ENCODE measurements at places on chromosomes 5 and 9.

- no peaks in the 10 kb centered on the region for H3K4me1 ChIP-seq
- peak overlapping the region; percentile 89 for H3K27ac ChIP-seq
- DNase-seq = peak; percentile 21
- H3K27me3 ChIP-seq = no peaks in the 10 kb centered on the region
- H3K4me3 ChIP-seq = peak overlapping the region; percentile 93
Measured at GRCh38 chr9:75891771-75892215, 1.3 kb downstream of the PCSK5 start.

DNA sequence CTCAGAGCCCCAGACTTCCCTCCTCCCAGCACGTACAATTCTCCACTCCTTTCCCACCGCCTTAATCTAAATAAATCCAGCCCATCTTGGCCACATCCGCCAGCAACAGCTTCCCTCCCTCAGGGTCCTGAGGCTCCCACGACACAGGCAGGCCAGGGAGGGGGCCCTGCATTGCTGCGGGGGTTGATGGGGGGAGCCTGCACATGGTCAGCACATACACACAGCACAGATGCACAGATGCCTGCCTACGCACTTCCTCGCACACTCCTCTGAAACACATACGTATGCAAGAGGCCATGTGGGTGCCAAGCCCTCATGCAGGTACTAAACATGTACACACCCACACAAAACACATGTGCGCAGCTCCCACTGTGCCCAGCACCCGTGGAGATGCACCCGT, 14.8 kb downstream of the PDGFRB start:
- no peak for DNase-seq
- peak overlapping the region; percentile 99 for H3K27ac ChIP-seq
- H3K4me1 ChIP-seq = peaks cover 66% of the 10 kb centered on the region
- H3K4me3 ChIP-seq = no peak overlapping the region
- H3K36me3 ChIP-seq = no peaks in the 10 kb centered on the region
- no peaks in the 10 kb centered on the region for H3K27me3 ChIP-seq

GRCh38 chr9:13284011-13284410, 4.5 kb upstream of the MPDZ start:
- H3K4me1 ChIP-seq = no peaks in the 10 kb centered on the region
- H3K4me3 ChIP-seq = no peak overlapping the region
- no peak for DNase-seq
- no peaks in the 10 kb centered on the region for H3K27me3 ChIP-seq

DNA sequence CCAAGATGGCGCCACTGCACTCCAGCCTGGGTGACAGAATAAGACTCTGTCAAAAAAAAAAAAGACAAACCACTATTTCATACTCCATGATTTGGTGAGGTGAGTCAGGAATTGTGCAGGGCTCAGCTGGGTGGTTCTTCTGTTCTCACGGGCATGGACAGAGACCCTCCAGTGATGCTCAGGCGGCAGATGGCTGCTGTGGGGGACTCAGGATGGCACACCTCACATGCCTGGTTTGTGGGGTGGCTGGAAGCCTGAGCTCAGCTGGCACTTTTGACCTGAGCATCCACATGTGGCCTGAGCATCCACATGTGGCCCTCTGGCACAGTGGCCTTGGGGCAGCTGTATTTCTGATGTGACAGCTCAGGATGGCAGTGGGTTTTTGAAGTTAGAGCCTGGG, 217.2 kb downstream of the IRX2 start:
- H3K4me1 ChIP-seq = no peaks in the 10 kb centered on the region
- H3K27ac ChIP-seq = no peak overlapping the region
- H3K4me3 ChIP-seq = no peak overlapping the region
- no peaks in the 10 kb centered on the region for H3K36me3 ChIP-seq

DNA sequence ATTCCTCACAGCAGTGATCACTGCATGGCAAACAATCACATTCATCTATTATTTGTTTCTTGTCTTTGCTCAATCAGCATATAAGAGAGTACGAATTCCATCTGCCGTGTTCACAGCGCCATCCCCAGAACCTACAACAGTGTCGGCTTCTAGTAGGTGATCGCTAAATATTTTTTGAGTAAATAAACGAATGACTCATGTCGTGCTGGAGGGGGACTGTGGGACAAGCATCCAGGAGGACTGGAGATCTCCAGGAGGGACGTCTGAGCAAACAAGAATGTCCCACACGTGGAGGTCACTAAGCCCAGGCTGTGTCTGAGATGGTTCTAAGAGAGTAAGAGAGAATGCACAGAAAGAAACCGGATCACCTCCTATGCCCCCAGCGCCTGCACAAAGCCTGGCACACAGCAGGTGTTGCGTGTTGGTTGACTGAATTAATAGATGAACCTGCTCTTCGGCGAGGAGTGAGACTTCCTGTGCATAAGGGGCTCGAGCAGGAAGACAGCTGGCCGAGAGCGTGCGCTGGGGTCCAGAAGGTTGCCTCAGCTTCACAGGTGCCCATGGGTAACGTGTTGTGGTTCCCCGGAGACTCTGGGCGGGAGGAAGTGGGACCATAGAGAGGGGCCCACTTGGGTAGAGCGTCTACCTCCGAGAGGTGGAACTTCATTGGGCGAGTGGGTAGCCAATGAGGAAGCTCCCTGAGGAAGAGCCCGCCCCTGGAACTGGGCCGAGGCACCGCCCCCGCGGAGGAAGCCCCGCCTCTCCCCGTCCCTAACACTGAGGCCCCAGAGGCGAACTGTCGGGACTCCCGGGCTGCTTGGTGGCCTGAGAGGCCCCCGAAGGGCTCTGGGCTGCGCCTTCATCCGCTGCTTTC, 193.0 kb downstream of the MELK start:
- no peaks in the 10 kb centered on the region for H3K27me3 ChIP-seq
- no peak overlapping the region for H3K27ac ChIP-seq
- H3K36me3 ChIP-seq = no peaks in the 10 kb centered on the region

Measured in uterus (tissue), 4 donors.